ENCODE measurements at places on chromosomes 12 and 14.

DNA sequence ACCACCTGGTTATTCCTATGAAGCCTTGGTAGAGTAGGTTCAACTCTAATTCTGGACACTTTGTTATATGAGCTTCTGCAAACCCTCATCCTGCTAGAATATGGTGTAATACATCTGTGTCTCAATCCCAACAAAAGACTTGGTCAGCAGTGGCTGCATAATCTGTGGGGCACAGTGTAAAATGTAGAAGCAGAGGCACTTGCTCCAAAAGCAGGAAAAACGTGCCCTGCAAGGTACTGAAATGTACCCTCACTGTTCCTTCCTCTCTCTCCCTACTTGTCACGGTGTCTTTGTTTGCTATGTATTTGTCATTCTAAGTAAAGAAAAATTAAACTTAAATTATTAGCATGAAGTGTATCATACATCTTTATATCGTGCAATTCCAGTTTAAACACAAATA is 267.9 kb downstream of the BCL11B start:
- DNase-seq: no peak

DNA sequence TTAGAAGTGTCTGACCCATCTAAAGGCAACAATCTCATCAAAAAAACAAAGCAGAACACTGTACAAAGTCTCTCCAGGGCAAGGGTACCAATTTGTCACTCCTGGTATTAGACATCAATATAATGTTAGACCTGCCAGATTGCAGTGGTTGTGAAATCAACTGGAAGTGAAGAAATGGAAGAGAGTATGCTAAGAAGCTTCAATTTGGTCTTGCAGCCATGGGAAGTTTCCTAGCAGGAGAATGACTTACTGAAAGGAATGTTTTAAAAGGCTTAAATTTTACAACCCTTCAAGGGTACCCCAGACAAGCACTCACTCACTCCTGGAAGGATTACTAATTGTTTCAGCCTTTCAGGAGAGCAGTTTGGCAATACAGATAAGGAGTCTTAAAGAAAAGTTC is 18.9 kb downstream of the LLPH start:
- no peak for DNase-seq

- DNase-seq: no peak
Observed at GRCh38 chr12:52632656-52633055, 14.3 kb upstream of the KRT73 start.

GRCh38 chr14:79842270-79842669 is 369.0 kb downstream of the DIO2 start:
- DNase-seq: no peak

DNA sequence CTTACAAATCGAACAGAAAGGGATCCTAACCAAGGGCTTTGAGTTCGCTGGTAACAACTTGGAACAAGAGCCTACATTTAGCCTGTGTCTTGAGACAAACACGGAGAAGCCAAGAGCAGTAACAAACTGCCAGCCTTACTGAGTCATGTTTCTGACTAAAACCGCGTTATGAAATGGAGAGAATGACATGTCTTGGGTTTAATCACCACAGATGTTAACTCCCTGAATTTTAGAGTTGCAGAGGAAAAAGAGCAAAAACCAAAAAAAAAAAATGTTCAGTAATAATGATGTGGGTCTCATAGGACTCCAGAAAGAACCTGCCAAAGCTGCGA is 1.0 kb downstream of the BLTP3B start:
- DNase-seq: no peak

All from GM12864 (cell line).